ENCODE measurements at places on chromosomes 1 and 21.

DNA sequence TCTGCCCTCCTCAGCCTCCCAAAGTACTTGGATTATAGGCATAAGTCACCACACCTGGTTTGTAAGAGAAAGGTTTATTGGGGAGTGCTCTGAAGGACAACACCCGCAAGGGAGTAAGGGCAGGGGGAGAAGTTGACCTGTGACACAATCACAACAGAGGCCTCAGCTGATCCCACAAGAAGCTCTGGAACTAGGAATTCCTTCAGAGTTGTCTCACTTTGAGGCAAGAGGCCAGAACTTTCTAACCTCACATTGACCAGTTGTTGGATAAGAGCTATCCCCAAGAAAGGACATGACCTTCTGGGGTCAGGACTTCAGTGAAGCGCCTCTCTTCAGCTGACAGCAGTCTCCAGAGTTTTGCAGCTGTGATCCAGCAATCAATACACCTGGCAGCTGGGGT is 27.4 kb upstream of the RC3H1 start:
- DNase-seq, result no peak

DNA sequence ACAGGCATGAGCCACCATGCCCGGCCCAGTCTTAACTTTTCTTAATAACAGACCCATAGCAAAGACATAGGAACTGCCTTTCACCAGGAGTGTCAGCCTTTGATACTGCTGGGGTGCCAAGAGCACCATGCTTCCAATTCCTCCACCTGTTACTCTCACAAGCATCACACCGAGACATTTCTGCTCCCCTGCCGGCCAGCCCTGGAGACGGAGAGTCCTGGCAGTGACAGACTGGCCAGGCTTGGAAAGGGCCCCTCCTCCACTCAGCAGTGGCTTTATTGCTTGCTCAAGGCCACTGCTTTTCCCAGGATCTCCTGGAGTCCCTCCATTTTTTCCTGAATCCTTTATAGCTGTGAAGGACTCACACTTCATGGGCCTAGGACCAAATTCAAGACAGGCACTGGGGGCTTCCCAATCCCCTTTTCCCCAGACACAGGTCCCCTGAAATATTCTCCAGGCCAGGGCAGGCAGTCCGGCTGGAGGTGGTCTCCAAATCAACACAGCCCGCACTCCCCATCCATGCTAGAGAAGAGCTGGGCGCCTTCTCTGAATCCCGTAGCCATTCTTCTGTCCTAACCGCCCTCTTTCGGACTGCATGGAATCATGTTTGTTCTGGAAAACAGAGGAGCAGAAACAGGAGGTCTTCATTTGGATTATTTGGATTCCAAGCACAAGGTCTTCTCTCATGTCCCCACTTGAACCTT is 25.5 kb upstream of the PTPRF start:
- DNase-seq, result peak; percentile 18

DNA sequence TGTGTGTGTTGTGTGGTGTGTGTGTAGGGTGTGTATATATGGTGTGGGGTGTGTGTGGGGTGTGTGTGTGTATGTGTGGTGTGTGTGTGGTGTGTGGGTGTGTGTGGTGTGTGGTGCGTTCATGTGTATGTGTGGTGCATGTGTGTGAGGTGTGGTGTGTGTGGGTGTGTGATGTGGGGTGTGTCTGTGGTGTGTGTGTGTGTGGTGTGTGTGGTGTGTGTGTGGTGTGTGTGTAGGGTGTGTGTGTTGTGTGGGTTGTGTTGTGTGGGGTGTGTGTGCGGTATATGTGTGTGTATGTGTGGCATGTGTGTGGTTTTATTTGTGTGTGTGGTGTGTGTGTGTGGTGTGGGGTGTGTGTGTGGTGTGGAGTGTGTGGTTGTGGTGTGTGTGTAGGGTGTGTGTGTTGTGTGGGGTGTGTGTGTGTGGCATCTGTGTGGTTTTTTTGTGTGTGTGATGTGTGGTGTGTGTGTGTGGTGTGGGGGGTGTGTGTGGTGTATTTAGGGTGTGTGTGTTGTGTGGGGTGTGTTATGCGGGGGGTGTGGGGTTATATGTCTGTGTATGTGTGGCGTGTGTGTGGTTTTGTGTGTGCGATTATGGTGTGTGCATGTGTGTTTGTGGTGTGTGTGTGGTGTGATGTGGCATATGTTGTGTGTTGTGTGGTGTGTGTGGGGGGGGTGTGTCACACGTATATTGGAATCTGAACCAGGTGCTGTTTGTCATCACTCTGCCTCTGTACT is 17.1 kb upstream of the ZBTB21 start:
- DNase-seq, result no peak

DNA sequence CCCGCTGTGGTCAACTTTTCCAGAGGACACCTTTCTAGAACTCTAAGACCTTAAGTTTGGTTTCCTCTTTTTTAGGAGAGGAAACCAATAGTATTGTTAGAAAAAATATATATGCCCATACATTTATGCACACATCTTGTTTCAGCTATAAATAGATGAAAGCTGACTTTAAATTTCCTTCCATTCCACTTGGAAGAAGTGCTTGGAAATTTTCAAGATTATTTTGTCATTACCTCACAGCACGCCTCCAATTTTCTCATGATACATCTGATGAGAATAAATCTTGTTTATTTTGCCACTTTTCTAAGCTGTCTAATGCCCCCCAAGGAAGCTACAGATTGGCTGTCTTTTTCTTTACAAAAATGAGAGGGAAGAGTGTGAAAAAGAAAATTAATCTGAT is 65.8 kb downstream of the NIBAN1 start:
- no peak for DNase-seq

DNA sequence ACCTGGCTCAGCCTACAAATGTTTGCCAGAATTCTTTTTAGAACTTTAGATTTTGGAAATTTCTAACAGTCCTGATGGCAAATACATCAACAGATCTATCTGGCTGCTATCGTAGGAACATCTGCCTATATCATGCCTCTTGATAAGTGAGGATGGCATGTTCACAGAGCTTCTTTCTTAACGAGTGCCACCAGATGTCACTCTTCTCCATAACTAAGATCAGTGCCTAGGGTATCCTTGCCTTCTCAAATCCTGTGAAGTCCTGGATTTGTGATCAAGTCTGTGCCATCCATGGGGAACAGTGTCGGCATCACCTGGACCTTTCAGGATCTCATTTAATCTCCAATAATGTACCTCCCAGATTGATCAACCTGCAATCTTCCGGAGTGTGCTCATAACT is 36.5 kb upstream of the CD5L start:
- no peak for DNase-seq

- no peak for DNase-seq
Measured at GRCh38 chr1:115811140-115811828, 29.6 kb downstream of the NHLH2 start.

DNA sequence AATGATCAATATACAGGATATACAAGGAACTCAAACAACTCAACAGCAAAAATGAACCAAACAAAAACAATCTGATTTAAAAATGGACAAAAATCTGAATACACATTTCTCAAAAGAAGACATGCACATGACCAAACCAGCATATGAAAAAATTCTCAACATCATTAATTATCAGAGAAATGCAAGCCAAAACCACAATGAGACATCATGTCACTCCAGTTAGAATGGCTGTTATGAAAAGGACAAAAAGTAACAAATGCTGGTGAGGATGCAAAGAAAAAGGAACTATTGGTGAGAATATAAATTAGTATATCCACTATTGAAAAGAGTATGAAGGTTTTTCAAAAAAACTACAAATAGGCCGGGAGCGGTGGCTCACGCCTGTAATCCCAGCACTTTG is 42.0 kb downstream of the FCRL3 start:
- DNase-seq, result no peak

- no peak for DNase-seq
Measured at GRCh38 chr1:225911191-225912130, 12.6 kb downstream of the PYCR2 start.

DNA sequence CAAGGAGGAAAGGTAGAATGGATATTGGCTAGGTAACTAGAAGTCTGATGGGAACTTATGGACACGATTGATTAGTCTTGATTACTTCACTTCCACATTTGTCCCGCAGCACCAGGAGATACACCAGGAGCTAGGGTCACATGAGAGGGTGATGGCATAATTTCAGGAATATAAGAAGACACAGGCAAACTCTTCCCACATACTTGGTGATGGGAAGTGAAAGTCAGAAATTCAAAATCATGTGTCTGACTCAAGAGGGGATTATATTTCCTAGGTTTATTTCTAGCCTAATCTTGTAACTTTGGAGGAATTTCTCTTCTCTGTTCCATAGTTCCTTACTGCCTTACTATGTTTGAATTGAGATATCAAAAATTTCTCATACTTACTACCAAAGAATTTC is 185.0 kb downstream of the PBX1 start:
- DNase-seq, result no peak

DNA sequence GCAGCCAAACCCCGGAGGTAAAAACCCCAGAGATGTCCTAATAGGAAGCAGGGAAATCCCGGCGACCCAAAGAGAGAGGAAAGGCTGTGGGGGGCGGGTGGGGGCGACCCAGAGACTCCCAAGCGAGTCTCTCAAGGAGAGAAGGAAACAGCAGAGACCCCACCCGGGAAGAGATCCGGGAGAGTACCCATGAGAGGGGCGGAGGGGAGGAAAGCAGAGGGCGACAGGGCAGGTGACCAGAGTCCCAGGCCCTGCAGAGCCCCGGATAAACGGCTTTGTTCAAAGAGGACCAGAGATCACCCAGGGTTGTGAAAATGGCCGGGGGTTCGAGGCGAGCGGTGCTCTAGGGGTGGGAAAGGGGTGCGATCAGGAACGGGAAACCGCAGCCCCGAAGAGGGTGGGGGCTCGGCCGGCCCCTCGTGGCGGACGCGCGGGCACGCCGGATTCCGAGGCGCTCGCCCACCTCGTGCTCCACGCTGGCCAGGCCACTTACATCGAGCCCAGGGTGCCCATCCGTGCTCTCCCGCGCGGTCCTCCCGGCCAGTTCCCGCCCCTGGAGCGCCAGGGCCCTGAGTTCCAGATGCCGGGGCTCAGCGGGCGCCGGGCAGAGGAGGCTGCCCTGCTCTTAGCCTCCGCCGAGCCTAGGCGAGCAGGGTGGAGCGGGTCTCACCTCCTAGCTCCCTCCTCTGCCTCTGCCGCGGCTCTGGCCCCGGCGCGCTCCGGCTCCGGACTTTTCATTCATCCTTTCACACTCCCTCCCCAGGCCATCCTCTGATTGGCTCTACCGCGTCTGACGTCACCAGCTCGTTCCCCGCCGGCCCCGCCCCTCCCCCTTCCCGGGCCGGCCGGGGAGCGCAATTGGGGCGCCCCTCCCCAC is 52.3 kb downstream of the RHBG start:
- DNase-seq, result no peak

DNA sequence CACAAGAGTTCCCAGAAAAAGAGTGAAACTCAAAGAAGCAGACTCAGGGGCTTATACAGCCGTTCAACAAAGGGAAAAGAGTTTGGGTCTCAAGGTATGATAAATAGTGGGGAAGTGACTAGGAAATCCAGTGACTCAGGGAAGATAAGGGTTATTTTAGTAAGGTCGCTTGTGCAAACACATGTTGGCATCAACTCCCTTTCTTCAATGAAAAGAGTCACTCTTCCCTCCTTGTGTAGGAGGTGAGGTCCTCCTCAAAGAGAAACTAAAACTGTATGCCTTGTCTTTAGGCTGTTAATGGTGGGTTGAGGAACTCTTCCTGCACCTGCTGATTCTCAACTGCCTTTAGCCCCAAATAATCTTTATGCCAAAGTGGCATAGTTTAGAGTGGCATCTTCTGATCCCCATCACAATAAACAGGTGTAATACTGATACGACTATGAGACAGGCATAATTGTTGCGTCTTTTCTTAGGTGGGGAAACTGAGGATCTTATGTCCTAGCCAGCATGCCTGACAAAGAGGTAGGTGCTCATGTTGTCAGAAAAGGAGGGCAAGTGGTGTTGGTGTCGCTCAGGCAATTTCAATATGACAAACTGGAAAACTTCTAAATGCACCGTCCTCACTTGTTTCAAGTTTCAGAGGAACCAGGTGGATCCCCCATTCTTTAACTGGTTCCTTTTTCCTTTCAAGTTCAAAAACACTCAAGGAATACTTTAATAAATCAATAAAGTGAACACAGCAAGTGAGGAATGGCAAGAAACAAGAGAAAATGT is 294.1 kb upstream of the RUNX1 start:
- no peak for DNase-seq

DNA sequence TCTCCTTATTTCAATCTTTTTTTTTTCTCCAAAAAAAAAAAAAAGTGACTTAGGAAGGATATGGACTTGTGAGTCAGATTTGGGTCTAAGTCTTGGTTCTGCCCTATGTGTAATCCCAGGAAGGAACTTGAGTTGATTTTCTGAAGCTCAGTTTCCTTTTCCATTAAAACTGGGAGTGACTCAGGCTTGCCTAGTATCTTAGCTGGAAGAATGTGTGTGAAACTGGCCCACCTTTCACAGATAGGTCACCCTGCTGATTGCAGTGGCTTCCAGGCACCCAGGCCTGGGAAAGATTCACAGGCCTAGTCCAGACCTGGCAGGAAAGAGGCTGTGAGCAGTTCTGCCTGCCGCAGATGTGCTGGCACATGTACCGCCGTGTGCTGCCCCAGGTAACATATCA is 218.3 kb upstream of the HOOK1 start:
- no peak for DNase-seq

DNA sequence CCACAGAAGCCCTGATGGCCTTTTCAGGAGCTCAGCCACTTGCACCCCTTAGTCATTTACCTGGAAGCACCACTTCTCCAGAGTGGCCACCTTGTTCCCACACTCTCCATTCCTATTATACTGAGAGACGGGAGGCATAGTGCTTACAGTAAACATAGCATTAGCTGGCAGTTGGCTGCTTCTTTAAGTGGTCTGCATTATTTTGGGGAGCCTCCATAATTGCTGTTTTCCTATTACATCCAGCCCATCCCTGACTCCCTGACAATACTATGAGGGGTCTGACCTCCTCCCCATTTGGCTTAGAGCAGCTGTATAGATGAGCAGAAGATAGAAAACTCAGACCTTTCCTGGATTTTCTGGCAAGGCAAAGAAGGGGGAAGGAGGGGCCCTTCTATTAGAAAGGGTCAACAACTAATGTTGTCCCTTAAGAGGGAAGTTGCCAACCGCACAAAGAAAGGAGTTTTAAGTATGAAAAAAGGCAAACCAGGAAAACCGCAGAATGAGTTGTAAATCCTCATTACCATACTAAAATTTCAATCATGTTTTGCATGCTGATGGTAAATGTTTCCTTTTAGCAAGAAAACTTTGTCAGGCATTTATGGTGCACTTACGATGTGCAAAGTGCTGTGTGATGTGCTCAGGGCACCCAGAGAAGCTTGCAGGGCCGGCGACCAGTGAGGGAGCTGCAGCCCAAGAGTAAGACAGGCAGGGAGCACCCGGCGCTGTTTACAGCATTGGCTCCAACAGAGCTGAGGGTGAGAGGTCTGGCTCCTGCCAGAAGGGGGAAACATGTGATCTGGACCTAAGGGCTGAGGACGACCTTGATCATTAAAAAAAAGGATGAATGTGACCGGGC is 167.3 kb downstream of the ZZZ3 start:
- no peak for DNase-seq

DNA sequence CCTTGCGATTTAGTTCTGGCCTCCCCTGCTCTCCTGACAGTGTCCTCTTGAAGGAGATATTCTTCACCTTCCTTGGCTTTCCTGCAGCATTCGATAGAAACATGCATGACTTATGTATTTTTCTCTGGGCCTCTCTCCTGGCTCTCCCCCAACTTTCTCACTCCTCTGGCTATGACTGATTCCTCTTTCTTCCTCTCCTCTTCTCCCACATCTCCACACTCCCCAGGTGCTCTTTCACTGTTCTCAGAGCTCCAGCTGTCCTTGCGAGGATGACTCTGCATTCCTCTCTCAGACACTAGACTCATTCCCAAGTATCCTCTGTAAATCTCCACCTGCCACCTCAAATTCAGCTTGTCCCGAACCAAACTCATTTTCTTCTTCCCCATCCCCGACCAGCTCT is 18.0 kb downstream of the LRRC42 start:
- no peak for DNase-seq

- peak; percentile 40 for DNase-seq
Measured at GRCh38 chr1:28663871-28664470, 4.6 kb upstream of the GMEB1 start.

- no peak for DNase-seq
Measured at GRCh38 chr1:186984959-186985358, 156.2 kb downstream of the PLA2G4A start.
